NCI-H1417 treated with DMSO at 0.1 percent for 48 hours (cell line): ENCODE measurements at places on chromosomes 12 and 14.

DNA sequence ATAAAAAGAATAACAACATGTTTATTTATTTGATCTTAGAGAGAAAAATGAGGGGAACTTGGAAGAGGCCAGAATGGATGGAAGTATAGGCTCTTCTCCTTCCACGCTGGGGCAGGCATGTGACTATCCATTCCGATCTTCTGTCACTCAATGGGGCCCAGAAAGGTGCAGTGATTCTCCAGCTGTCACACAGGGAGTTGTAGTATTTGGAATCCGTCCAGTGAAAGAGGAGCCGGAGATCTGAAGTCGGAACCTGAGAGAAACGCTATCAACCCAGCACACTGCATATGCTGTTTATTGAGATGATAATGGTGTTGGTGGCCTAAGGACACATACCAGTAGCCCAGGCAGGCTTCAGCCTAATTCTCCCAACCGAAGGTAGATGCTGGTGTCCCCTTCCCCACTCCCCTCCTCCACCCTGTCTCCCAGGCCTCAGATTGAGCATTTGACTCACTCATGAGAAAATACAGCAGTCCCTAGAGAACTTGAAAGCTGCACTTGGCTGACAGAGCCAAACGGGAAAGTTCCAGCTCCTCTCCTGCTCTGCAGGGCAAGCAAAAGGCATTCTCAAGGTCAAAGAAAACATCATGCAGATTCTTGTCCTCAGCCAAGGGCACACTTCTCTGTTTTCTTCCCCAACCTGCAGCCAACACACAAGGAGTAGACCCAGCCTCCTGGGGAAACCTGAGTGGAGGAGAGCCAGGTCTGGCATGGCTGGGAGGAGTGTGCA lies 100.4 kb downstream of the IRF2BPL start:
- DNase-seq, result no peak

- no peak for DNase-seq
These were observed 268.6 kb downstream of the BTG1 start for GRCh38 chr12:91877022-91877421.

DNA sequence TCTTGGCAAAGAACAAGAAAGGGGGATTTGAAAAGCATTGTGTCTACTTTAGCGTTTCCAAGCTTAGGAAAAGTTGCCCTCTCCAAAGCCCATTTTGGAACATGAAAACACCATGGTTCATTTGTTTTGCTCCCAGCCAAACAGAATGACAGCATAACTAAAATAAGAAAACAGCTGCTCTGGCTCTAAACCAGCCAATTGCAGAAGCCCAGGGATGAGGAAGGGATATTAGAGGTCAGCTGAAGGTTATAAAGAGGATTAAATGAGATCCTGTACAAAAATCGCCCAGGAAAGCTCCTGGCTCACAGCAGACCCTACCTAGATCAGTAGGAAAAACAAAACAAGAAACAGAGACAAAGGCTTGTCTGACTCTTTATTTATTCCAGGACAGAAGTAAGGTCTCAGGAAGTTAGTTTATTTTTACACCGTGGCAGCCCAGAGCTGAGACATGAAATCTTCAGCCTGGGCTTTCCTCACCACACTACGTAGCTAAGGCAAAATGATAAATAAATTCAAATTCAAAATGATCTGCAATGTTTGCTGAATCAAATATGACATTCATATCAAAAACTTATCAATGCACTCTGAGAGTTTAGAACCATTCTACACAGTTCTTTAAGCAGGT lies 25.9 kb downstream of the SPX start:
- no peak for DNase-seq

- DNase-seq, result no peak
These were observed 50.1 kb downstream of the PHLDA1 start for GRCh38 chr12:75981247-75982168.

DNA sequence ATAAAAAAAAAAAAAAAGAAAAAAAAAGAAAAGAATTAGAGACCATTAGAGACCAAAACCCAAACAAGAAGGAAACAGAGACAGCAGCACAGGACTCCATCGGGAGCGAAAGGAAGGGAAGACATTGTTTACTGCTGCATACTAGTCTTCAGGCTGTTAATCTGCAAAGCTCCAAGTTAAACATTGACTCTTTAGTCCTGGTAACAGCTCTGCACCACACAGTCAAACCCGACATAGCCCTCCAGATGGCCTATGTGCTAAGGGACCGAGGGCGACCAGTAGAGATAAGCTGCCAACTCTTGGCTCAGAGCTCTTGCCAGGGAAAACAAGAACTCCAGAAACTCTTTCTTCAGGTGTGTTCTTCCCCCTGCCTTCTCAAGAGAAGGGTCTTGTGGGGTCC lies 7.8 kb downstream of the P2RX4 start:
- no peak for DNase-seq

DNA sequence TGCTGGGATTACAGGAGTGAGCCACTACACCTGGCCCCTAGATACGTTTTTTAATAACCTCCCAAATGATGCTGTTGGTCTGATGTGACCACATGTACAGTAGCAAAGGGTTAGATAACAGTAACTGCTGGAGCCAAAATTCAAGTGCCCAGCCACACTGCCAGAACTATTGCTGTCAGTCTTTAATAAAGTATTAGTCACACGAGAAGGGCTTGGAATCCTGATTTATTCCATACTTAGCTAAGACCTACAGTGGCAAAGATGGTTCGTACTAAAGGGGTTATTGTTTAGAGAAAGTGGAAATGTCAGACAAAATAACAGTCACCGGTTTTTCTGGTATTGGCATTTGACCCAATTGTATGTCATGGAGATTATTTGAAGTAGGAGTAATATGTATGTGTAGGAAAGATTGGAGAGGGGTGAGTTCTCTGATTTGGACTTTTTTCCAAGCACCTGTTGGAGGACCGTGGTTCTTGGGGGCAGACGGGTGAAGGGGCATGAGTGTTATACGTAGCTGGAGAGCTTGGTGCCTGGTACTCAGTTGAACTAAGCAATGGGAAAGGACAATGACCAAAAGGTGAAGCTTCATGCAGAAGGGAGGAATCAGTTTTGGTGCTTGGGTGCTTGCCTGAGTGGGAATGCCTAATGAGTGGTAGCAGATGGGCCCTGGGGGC lies 9.7 kb downstream of the TUBA1C start:
- DNase-seq, result no peak

GRCh38 chr12:76519538-76519937 lies 40.0 kb downstream of the OSBPL8 start:
- DNase-seq, result no peak

GRCh38 chr12:6963016-6963731 lies 7.3 kb downstream of the PHB2 start:
- DNase-seq, result peak; percentile 23

GRCh38 chr14:36505892-36506731 lies 13.9 kb downstream of the NKX2-1 start:
- DNase-seq, result no peak

- DNase-seq, result no peak
These were observed 108.2 kb downstream of the TSPAN9 start for GRCh38 chr12:3185260-3185870.

GRCh38 chr14:37596790-37597472 lies 1.5 kb downstream of the TTC6 start:
- DNase-seq, result no peak

DNA sequence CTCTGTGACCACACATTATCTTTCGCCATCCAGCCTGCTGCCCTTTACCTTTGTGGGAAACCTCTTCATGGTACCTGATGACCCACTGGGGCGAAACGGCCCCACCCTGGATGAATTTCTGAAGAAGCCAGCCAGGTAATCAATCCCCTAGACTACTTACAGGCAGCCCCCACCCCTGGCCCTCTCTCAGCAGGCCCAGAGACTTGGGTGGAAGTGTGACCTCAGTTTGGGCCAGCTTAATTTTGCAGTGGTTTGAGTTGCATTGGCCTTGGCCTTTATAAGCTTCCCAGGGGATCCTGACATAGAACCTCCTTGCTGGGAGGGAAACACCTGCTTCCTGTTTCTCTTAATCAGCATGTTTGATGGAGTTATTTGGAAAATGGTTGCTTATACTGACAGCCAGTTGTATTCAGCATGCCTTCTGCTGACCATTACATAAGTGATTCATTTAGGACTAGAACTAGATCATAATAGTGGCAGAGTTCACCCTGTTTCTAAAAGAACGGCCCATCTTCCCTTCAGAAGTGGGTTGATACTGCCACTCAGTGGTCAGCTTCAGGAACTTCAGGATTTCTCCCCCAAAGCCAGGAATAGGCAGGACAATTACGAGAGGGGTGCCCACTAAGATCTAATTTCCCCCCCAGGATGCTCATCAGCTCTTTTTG lies 6.1 kb downstream of the SDR39U1 start:
- no peak for DNase-seq

DNA sequence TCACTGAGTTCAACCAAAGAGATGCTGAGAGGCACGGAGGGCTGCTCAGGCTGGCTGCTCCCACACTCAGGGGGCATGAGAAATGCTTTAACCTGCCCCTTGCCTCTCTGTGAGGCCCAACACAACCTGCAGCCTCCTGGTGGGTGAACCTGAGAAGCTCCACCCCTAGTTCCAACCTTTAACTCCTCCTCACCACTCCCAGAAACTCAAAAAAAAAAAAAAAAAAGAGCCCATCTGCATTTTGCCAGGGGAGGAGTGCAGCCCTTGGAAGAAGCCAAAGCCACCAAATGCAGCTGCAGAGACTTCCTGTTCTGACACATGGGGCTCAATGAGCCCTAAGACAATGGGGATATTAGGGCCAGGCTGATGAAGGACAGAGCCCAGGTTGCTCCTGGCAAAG lies 8.9 kb downstream of the KRT4 start:
- no peak for DNase-seq

DNA sequence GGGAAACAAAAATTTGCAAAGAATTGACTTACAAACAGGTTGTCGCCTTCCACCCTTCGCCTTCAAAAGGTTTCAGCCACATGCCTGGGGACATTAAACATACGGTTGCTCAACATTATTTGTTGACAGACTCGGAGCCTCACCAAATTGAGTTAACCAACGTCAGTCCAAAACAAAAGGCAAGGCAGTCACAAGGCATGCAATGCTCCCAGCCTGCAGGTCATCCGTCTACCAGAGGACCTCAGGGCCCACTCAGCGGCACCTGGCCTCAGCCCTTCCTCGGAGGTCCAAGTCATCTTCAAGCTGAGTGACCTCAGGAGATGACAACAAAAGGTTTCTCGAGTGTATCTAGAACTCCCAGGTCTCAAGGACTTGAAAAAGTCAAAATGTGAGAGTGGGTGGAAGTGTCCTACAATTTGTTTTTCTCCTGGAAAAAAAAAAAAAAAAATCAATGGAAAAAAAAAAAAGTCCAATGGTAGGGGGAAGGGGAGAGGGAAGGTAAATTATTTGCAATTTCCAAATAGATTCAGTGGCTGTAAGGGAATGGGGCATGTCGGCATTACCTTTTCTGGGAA lies 64.3 kb downstream of the KDM2B start:
- no peak for DNase-seq

GRCh38 chr14:65179918-65180724 lies 77.8 kb upstream of the MAX start:
- no peak for DNase-seq

GRCh38 chr12:115355301-115355700 lies 671.3 kb upstream of the TBX3 start:
- DNase-seq, result no peak

GRCh38 chr12:11070999-11071398 lies 8.9 kb upstream of the TAS2R46 start:
- no peak for DNase-seq

DNA sequence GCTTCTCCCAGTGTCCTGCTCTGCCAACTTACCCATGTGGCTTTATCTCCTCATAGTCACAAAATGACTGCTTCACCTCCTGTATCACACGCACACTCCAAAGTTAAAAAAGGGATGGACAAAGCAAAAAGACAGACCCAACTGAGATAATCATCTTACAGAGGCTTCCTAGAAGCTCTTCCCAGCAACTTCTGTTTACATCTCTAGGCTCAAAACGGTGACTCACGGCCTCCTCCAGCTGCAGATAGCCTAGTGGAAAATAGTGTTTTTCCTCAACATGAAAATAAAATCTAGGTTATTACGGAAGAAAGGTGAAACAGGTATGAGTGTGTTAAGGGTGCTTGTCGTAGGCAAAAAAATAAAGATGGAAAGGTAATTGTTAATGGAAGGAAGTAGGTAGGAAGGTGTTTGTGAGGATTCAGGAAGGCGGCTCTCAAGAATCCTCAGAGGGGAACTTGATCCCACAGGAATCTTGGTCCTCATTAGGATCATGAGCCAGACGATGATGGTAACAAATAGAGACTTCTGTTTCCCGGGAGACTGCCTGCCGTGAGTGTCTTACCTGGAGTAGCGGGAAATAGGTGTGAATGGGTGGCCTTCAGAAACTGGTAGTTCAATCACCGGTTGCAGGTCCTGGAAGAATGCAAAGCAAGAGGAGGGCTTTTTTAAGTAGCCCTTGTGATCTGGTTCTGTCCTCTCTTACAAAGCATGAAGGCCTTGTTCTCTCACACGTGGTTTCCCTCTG lies 487.5 kb upstream of the TMEM132C start:
- no peak for DNase-seq

DNA sequence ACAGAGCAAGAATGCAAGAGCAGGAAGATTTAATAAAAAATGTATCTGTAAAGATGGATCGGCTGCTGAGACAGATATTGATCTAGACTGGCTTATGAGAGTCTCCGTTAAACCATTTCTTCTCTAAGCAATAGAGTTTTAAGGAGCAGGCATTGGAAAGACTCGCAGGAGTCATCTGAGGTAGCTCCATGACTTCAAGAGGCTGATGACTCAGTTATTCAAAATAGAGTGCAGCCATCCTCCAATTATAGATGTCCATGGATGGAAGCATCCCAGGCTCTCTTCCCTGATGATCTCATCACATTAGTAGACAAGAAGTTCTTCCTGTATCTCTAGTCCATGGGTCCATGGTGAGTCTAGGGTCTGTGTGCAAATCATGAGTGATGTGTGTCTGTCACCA lies 638.3 kb upstream of the TMEM132C start:
- no peak for DNase-seq

- no peak for DNase-seq
These were observed 57.9 kb downstream of the PDE3A start for GRCh38 chr12:20426191-20426590.

DNA sequence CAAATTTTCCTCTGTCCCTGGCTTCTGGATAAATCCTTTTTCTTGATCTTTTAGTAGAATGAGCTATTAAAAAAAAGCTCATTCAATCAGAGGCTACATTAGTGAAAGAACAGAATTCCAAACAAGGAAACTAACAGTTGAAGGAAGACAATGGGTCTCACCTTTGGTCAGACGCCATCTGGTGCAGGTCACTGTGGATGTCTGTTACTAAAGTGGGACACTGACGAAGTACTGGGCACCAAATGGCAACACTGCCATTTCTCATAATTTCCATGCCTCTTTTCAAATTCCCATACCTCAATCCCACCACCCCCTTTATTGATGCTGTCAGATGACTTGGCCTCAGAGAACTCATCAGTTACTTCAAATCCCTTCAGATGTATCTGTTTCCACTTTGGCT lies 24.5 kb upstream of the ARID2 start:
- no peak for DNase-seq

- DNase-seq, result no peak
These were observed at the start of gene CMTM5 for GRCh38 chr14:23376482-23377197. CMTM5 (plus strand) TSS chr14:23377046; CDS start chr14:23377252, 206 bp downstream.
